Esophagus mucosa (tissue), 1 donor: ENCODE measurements at places on chromosomes 2 and 18. TPM values are rescaled to one million over a fixed set of nuclear protein-coding genes. Genes with fewer than 3 reads are reported as not detected.

Gene PRKAG3
- total RNA-seq, result not detected

Gene AGXT
- not detected for total RNA-seq

Gene ANKRD53
- 0.40 TPM for total RNA-seq

Gene CENPA
- 10.2 TPM for total RNA-seq

Gene KYNU
- 33.6 TPM for total RNA-seq

Gene UGT1A4
- 0.80 TPM for total RNA-seq

Gene CFC1
- total RNA-seq, result not detected

Gene ADD2
- total RNA-seq, result 0.56 TPM

DNA sequence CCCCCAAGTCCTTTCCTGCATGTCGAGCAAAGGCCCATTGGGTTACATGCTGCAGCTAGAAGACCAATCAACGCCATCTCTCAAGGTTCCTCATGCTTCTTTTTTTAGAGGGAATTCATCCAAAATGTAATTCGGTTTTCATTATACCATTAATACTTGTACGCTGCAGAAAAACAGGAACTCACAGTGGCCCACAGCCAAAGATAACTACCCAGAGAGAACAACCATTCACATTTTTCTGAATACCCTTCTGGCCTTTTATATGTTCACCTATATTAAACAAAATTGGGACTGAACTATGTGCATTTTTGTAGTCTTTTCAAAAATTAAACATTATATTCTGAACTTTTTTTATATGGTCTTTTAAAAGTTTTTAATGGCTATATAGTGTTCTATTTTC is 25.8 kb downstream of the FARP2 start:
- ATAC-seq, result no peak

DNA sequence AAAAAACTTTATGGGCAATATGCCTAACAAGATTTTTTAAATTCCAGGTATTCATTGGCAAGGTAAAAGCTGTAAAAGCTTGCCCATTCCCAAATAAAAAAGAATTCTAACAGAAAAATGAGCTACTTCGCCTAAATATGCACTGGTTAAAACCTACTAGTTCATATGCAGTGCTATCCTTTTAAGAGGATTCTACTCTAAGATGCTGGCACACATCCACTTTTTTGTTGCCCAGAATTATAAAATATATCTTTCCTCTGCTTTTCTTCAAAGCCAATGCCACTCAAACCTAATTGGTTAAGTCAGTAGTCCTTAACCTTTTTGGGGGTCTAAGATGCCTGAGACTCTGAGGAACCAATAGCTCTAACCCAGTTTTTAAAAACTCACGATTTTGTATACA is 3.2 kb downstream of the XPO1 start:
- no peak for ATAC-seq

DNA sequence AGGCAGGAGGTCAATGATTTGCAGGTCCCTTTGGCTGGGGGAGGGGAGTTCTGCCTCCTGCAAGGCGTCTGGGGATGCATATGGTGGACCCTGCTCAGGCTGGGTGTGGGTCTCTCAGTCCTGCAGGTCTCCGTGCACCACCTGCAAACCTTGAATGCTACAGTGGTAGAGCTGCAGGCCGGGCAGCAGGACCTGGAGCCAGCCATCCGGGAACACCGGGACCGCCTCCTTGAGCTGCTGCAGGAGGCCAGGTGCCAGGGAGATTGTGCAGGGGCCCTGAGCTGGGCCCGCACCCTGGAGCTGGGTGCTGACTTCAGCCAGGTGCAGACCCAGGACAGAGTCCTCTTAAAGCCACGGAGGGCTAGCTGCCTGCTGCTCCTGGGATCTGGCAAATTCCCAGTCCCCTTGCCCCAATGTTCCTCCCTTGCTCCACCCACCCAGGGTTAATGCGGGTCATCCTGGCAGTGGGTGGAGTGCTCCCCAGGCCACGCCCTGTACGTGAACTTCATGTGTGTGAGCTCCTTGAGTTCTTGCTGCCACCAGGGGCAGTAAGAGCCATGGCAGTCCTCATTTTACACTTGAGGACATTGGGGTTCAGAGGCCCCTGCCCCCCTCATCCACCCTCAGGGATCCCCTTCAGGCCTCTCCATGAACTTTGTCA is 3.1 kb downstream of the PROM2 start:
- ATAC-seq, result peak; percentile 72

- peak; percentile 99 for ATAC-seq
These were observed at the start of gene ITPRID2 for GRCh38 chr2:181891258-181891965. TSS of gene ITPRID2 (plus strand) at chr2:181891730. CDS start at chr2:181892067, 337 bp downstream.

- ATAC-seq, result no peak
These were observed 62.2 kb downstream of the GALNT14 start for GRCh38 chr2:31075941-31076590.

- ATAC-seq, result no peak
These were observed 483.7 kb upstream of the SPHKAP start for GRCh38 chr2:228665232-228665631.

GRCh38 chr2:27727257-27727656 is 44.3 kb upstream of the MRPL33 start:
- ATAC-seq, result peak; percentile 62

- ATAC-seq, result no peak
These were observed 88.6 kb downstream of the SMAD7 start for GRCh38 chr18:48862132-48862531.

GRCh38 chr2:177260379-177260778 is 4.1 kb downstream of the NFE2L2 start:
- no peak for ATAC-seq

DNA sequence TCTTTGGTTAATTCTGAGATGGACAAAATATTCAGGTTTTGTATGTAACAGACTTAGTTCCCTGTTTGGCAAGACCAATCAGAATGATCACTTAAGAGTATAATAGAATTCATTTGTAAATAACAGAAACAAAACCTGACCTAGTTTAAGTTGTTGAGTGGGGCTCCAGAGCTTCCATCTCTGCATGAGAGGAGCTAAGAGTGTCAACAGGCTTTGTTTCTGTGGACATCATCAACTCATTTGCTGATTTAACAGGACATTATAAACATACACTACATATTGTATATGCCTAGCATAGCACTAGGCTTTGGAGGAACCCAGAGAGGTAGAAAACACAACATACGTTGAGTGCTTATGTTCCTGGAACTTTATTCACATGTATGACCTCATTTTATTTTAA is 75.3 kb upstream of the TRIB2 start:
- no peak for ATAC-seq

- ATAC-seq, result no peak
These were observed 39.5 kb upstream of the ASNSD1 start for GRCh38 chr2:189621781-189622180.

DNA sequence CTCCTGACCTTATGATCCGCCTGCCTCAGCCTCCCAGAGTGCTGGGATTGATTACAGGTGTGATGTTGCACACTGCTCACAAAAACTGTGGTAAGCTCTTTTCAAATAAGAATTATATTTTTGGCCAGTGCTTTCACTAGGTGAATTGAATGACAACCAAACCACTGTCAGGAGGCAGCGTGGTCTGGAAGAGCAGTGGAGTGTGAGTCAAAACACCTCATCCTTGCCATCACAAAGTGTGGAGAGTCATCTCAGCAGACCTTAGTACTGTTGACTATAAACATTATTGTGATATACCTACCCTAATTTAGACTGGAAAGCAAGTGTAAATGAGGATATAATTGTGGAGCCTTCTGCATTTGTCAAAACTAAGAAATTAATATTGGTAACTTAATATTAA is 61.3 kb downstream of the UBE2E3 start:
- no peak for ATAC-seq

DNA sequence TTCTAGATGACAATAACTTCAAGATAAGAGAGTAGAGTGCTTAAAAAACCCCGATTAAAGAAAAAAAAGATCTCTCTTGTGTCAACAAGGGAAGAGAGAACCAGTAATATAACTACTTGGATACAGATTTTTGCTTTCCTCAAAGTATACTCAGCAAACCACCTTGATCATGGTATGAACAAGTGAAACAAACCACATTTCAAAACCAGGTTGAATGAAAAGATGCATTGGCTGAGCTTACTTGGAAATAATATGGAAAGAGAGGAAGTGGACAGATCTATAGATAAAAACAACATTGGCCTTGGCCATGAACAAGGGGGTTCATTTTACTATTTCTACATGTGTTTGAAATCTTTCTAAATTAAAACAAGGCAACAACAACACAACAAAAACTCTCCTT is 50.1 kb downstream of the ATP8B1 start:
- no peak for ATAC-seq

- no peak for ATAC-seq
These were observed 38.0 kb downstream of the SCTR start for GRCh38 chr2:119486196-119486827.

- no peak for ATAC-seq
These were observed 142.4 kb upstream of the SIX3 start for GRCh38 chr2:44799105-44799504.

GRCh38 chr18:75034937-75035336 is 174.0 kb downstream of the PTGR3 start:
- no peak for ATAC-seq

DNA sequence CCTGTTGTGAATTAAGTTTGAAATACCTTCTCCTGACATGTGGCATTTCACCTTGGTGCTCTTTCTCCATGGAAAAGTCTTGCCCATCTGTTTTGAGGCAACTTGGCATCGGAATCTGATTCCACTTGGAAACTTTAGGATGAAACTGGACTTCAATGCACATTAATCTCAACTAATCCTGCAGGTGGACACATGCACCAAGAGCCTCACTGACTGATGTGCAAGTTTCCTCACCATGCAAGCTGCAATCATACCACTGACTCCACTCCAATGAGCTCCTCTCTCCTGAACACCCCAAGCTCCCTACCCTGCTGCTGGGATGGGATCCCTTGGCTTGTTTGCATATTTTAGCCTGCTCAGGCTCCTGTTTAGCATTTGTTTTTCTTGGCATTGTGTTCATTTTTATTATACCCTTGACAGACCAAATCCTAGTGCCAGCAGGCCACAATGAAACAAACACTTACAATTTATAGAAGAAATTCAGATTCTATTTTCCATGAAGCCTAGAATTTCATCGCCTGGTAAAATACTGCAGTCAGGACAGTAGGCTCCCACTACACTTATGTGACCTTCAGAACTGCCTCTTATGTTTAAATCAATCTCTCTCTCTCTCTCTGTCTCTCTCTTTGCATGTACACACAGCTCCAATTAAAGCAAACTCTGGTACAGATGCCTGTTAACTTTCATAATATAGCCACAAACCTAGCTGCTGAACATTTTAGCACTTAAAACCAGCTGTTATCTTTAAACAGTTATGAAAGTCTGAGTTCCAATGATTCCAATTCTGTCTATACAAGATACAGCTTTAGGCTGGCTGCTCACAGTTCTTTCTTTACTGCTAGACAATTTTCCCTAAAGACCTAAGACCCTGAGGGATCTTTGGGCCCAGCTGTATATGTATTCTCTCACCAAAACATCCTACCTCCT is 141.5 kb downstream of the OSR1 start:
- no peak for ATAC-seq

GRCh38 chr2:151374436-151374835 is 17.0 kb downstream of the TNFAIP6 start:
- no peak for ATAC-seq
